ENCODE measurements at places on chromosomes 16 and 17.

- no peak for DNase-seq
Measured at GRCh38 chr16:11801481-11802021, 4.5 kb upstream of the ZC3H7A start.

GRCh38 chr17:8029121-8029520 lies 9.7 kb upstream of the ALOX15B start:
- DNase-seq, result no peak

DNA sequence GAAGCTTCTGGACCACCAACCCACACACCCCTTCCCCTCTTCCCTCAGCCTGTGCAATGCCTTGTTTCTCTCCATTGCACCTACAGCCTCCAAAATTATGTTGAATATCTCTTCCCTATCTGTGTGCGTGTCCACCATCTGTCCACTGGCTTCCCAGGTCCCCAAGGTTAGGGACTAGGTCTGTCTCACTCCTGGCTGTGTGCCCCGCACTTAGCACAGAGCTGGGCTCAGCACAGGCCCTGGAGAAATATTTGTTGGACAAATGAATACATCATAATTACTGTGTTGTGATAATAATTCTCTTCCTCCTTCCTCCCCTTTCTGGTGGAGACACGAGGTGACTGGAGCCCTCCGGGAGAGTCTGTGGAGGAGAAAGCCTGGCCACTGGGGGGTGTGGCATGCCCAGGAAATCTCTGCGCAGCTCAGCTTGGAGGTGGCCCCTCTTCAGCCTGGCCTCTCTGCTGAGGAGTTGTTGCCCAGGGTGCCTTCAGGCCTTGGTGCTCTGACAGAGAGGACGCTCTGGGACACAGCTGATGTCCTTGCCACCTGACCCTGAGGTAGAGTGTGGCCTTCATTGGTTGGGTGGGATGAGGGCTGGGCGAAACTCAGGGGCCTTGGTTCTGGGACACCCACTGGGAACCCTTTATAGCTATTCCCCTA lies 3.3 kb upstream of the BRD7 start:
- DNase-seq, result no peak

DNA sequence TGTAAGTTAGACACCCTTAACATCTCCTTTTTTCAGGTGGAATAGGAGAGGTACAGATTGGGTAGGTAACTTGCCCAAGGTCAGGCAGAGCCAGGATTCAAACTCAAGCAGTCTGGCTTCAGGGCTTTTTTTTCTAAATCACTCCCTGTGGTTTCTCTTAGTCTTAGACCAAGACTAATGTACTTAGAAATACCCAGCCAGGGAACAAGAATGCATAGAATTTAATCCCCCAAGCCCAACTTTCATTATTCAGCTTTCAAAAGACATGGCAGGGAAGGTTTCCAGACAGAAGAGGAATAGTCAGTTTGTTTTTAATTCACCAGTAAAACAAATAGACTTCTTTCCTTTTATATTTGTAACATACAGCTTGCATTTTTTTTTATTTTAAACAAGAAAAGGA lies 305.2 kb upstream of the RBFOX1 start:
- DNase-seq, result no peak

DNA sequence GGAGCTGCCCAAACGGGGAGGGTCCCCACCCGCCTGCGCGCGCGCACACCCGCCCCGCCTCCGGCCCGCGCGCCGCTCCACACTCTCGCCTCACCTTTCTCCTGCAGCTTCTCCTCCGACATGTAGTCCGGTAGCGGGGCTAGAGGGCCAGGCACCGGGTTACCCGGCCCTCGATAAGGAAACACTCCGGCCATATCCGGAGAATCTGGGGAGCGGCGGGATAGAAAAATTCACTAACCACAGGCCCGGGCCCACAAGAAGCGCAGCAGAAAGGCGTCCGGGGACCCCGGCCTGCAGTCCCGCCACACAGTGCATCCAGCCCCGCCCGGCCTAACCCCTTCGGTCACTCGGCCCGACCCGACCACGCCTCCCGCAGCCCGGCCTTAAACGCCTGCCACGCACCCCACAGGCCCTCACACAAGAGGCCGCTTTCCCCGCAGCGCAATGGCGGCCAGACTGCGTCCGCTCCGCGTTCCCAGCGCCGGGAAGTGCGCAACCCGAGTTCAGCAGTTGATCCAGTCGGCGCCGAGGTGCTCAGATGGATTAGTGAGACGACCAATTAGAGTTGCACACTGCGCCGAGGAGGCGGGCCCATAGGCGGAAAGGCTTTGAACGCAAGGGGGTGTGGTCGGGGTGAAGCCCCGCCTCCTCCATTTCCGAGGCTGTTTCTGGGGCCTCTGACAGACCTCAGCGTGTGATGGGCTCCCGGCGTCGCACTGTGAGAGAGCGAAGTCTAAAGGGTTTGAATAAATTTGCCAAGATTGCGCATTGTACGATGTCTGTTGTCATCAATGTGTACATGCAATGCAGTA lies at the start of gene PRPF8:
PRPF8 (minus strand) TSS at position 490 of the 812 bp plus-strand sequence; CDS start at position 194, 296 bp downstream.
- peak; percentile 91 for DNase-seq

- DNase-seq, result no peak
Measured at GRCh38 chr17:75730065-75730464, 8.8 kb downstream of the ITGB4 start.

DNA sequence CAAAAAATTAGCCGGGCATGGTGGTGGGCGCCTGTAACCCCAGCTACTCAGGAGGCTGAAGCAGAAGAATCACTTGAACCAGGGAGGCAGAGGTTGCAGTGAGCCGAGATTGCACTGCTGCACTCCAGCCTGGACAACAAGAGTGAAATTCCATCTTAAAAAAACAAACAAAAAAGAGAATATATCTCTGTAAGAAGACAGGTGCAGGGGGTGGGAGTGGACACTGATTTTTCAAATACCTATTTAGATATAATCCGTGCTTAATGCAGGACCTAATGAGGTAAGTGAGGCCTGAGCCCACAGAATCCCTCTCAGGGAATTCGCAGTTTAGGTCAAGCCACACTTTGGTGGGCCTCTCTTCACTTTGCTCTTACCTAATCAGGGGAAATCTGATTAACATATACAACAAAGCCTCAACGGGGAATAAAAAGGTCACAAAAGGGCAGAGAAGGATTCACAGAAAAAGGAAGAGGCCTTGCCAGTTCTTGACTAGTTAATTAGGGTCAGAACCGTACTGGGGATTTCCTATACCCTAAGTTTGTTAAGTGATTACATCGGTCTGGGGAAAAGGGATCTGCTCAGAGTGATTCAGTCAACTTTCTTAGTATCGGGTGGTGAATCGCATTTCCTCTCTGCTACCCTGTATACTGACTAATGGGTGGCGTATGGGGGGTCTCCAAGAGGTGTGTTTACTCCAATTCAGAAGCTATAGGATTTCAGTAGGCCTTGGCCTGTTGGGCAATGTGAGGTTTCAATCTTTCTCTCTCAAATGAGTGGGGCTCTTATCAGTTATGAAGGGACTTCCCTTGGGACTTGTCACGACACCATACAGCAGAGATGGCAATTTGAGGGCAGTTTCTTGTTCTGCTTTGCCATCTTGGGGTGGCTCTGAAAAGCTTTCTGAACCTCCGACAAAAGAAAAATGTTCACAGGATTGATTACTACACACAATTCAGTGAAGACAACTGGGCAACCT lies 1.9 kb upstream of the NFAT5 start:
- no peak for DNase-seq

DNA sequence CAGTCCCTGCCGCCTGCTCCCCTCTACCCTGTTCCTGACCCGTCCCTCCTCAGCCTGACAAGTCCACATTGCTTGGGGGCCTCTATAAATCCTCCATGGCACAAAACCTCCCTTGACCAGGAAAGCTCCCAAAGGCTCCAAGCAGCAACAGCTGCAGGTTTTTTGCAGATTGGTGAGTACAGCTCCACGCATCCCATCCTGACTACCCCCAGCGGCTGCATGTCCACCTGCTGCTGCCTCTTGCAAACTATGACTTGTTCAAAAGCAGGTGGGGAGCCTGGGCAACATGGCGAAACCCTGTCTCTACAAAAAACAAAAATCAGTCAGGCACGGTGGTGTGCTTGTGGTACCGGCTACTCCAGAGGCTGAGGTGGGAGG lies 122.8 kb downstream of the ANKRD11 start:
- no peak for DNase-seq

GRCh38 chr17:17768424-17769088 lies 68.2 kb downstream of the SREBF1 start:
- DNase-seq, result no peak
